ENCODE measurements at places on chromosomes 12 and 14. TPM values are rescaled to one million over a fixed set of nuclear protein-coding genes. Genes with fewer than 3 reads are reported as not detected.

DNA sequence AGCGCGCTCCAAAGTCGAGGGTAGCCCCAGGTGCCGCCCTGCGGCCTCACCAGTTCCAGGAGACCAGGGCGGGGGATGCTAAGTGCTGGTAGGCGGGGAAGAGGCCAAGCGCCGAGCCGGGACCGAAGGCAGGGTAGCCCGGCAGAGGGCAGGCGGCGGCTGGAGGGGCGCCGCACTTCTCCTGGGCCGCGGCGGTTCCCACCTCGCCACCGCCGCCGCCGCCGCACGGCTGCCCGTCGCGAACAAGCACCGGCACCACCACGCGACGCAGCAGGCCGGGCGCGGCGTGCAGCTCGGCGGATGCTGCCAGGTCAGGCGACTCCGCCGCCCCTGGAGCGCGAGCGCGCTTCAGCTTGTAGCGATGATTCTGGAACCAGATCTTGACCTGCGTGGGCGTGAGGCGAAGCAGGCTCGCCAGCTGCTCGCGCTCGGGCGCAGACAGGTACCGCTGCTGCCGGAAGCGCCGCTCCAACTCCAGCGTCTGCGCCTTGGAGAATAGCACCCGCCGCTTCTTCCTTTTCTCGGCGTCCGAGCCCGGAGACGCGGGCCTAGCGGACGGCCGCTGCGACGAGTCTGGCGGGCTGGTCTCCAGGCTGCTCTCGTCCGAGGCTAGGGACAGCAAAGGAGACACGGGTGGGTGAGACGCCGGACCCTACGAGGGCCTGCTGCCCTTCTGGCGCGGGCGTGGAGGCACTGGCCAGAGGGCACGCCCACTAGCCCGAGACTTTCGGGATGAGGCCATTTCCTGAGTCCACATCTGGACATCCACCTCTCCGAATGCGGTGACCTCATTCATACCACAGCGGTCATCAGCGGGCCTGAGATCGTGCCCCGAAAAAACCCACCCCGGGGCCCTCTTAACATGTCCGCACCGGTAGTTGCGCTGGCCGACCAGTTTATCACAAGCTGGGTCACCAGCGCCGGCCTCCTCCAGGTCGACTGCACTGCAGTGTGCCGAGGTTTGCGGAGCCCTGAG lies 1.3 kb downstream of the NKX2-8 start:
- H3K27ac ChIP-seq: no peak overlapping the region
- no peaks in the 10 kb centered on the region for H3K36me3 ChIP-seq
- DNase-seq: no peak
- peaks cover 5% of the 10 kb centered on the region for H3K27me3 ChIP-seq

GRCh38 chr12:52060498-52061177 lies 9.1 kb upstream of the ATG101 start:
- no peak overlapping the region for H3K27ac ChIP-seq
- DNase-seq: no peak
- no peak overlapping the region for H3K4me3 ChIP-seq
- H3K27me3 ChIP-seq: no peaks in the 10 kb centered on the region
- H3K4me1 ChIP-seq: no peaks in the 10 kb centered on the region
- no peaks in the 10 kb centered on the region for H3K36me3 ChIP-seq

- H3K36me3 ChIP-seq: no peaks in the 10 kb centered on the region
- no peak for DNase-seq
- no peak overlapping the region for H3K4me3 ChIP-seq
- H3K4me1 ChIP-seq: no peaks in the 10 kb centered on the region
- H3K27me3 ChIP-seq: no peaks in the 10 kb centered on the region
Observed at GRCh38 chr12:118513611-118514010, 137.3 kb downstream of the SUDS3 start.

DNA sequence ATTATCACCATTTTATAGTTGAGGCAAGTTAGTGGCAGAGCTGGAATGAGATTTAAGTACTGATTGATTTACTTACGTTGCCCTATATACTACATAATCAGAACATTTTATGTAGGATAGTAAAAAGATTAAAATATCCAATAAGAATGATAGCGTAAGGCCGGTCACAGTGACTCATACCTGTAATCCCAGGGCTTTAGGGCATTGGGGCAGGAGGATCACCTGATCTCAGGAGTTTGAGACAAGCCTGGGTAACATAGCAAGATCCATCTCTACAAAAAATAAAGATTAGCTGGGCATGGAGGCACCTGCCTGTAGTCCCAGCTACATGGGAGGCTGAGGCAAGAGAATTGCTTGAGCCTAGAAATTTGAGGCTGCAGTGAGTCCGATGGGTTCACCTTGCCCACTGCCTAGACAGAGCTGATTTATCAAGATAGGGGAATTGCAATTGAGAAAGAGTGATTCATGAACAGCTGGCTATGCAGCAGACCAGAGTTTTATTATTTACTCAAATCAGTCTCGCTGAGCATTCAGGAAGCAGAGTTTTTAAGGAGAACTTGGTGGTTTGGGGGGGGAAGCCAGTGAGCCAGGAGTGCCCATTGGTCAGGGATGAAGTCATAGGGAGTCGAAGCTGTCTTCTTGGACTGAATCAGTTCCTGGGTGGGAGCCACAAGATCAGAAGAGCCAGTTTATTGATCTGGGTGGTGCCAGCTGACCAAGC lies 24.7 kb upstream of the SGPP1 start:
- H3K4me3 ChIP-seq: no peak overlapping the region
- no peaks in the 10 kb centered on the region for H3K27me3 ChIP-seq
- DNase-seq: no peak

- no peaks in the 10 kb centered on the region for H3K36me3 ChIP-seq
- peak overlapping the region; percentile 67 for H3K27ac ChIP-seq
- H3K4me3 ChIP-seq: peak overlapping the region; percentile 47
- H3K4me1 ChIP-seq: peaks cover 48% of the 10 kb centered on the region
- peak; percentile 49 for DNase-seq
Observed at GRCh38 chr14:54627540-54628363, 60.8 kb downstream of the SAMD4A start.

- no peak overlapping the region for H3K27ac ChIP-seq
- no peaks in the 10 kb centered on the region for H3K36me3 ChIP-seq
Observed at GRCh38 chr12:19712041-19712440, 272.7 kb downstream of the AEBP2 start.

- H3K4me1 ChIP-seq: no peaks in the 10 kb centered on the region
- no peak overlapping the region for H3K27ac ChIP-seq
- DNase-seq: no peak
- no peak overlapping the region for H3K4me3 ChIP-seq
- peaks cover 57% of the 10 kb centered on the region for H3K36me3 ChIP-seq
Observed at GRCh38 chr14:64112867-64113678, 181.1 kb downstream of the ESR2 start.

DNA sequence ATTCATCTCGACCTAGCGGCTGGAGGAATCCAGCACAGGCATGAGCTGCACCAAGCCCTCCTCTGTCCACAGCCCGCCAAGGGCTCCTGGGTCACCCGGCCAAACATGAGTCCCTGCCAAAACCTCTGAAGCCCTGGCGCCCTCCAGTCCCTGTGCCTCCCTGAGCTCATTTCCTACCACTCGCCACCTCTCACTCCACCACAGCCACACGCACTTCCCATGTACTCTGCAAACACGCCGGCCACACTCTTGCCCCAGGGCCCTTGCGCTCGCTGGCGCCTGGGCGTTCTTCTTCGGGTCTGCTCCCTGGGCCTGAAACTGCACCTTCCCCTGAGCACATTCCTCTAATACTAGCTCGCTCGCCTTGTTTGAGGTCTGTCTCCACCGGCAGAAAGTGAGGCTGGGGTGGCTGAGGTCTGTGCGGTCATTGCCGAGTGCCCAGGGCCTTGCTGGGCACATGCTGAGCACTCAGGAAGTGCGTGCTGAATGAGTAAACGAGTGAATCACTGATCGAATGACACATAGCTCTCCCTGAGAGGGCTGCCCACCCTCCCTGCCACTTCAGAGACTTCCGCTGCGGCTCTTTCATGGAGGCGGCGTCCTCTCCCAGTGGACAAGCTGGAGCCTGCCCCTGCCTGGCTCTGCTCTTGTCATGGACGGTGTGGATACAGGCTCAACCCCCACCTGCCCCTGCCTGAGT lies 33.7 kb upstream of the DLK1 start:
- H3K27me3 ChIP-seq: no peaks in the 10 kb centered on the region
- H3K4me3 ChIP-seq: no peak overlapping the region
- H3K4me1 ChIP-seq: no peaks in the 10 kb centered on the region
- no peaks in the 10 kb centered on the region for H3K36me3 ChIP-seq
- no peak overlapping the region for H3K27ac ChIP-seq

DNA sequence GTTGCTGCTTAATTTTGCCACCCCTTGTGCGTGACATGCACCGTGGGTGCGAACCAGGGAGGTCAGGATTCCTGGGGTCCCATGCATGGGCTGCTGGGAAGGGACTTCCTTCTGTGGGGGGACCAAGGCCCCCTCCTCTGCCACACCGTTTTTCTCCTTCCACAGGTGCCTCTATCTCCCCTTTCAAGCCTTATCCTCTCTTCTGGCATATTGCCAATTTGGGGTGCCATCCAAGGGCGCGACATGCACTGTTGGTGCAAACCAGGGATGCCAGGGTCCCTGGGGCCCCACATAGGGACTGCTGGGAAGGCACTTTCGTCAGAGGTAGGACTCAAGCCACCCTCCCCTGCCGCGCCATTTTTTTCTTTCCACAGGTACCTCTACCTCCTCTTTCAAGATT lies 289.0 kb downstream of the ALG10 start:
- no peak overlapping the region for H3K27ac ChIP-seq
- no peaks in the 10 kb centered on the region for H3K27me3 ChIP-seq
- H3K4me1 ChIP-seq: no peaks in the 10 kb centered on the region

DNA sequence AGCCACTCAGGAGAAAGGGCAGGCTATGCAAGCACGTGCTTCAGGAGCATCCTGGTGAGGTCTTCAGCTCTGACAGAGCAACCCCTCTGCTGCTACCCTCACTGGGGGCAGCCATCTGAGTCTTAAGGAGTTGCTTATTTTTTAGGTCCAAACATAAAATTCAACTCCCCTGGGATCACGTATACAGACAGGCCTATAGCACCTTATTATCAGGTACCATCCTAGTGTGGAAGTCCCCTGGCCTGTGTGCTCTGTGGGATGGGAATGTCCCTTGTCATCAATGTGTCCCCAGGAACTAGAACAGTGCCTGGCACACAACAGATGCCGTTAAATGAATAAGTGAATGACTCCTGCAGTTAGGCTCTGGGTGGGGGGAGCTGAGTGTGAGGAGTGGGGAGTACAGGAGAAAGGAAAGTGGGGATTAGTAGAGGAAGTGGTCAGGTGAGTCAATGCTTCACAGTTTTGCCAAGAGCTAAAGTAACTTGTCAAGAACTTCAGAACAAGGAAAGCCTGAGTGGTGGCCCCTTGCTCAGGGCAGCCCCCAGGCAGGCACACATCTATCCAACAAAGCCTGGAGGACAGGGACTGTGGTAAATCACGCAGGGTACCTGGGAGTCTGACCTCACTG lies 33.5 kb downstream of the DAD1 start:
- H3K27ac ChIP-seq: peak overlapping the region; percentile 97
- H3K27me3 ChIP-seq: no peaks in the 10 kb centered on the region
- peaks cover 97% of the 10 kb centered on the region for H3K4me1 ChIP-seq
- peaks cover 25% of the 10 kb centered on the region for H3K36me3 ChIP-seq

DNA sequence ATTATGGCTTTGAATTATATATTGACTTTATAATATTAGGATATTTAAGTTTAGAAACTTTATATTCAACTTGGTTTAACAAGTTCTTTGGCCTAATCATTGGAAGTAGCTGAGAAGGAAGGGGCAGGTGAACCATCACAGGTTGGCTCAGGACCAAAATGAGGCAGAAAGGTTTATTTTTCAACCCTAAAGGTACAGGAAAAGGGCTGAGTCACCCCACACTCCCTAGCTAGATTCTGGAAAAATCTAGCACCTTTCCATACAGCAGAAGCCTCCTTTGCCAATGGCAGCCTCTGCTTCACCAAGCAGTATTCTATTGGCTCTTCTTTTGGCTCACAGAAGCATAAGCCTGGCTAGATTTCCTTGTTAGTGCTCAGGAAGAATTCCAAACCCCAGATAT lies 19.3 kb upstream of the MED6 start:
- H3K4me1 ChIP-seq: no peaks in the 10 kb centered on the region
- no peaks in the 10 kb centered on the region for H3K27me3 ChIP-seq
- no peak overlapping the region for H3K27ac ChIP-seq
- no peaks in the 10 kb centered on the region for H3K36me3 ChIP-seq

GRCh38 chr12:4274396-4275015 lies 944 bp downstream of the CCND2 start:
- peak; percentile 25 for DNase-seq
- peaks cover 28% of the 10 kb centered on the region for H3K36me3 ChIP-seq
- H3K4me3 ChIP-seq: peak overlapping the region; percentile 96
- H3K4me1 ChIP-seq: peaks cover 59% of the 10 kb centered on the region

Gene KLHL33
- polyA plus RNA-seq: not detected

Gene MNAT1
- polyA plus RNA-seq: 18.9 TPM

Gene GLIPR1
- 159 TPM for polyA plus RNA-seq

Gene CCDC175
- polyA plus RNA-seq: not detected

Gene GYS2
- not detected for polyA plus RNA-seq

Gene GRIN2B
- not detected for polyA plus RNA-seq

Gene BDKRB2
- polyA plus RNA-seq: not detected

Gene CLEC2D
- polyA plus RNA-seq: 288 TPM

Gene NR4A1
- 1.2 TPM for polyA plus RNA-seq
